ENCODE measurements at places on chromosomes 11 and 22. TPM values are rescaled to one million over a fixed set of nuclear protein-coding genes. Genes with fewer than 3 reads are reported as not detected.

OR51E2 gene
- 0.59 TPM for total RNA-seq

POU2AF1 gene
- total RNA-seq = not detected

MYO18B gene
- total RNA-seq = 3.6 TPM

CLTCL1 gene
- total RNA-seq = 34.4 TPM

CADM1 gene
- total RNA-seq = 8.4 TPM

GTF2H1 gene
- 78.1 TPM for total RNA-seq

NADSYN1 gene
- 100 TPM for total RNA-seq

CD6 gene
- not detected for total RNA-seq

RBMXL2 gene
- not detected for total RNA-seq

SDF2L1 gene
- total RNA-seq = 35.6 TPM

OR5T1 gene
- total RNA-seq = not detected

LGALS12 gene
- not detected for total RNA-seq

SAA1 gene
- not detected for total RNA-seq

SLC15A3 gene
- 4.0 TPM for total RNA-seq

SELENOH gene
- 113 TPM for total RNA-seq

C22orf31 gene
- not detected for total RNA-seq

OR8U1 gene
- not detected for total RNA-seq

OR2AG2 gene
- 0.28 TPM for total RNA-seq

ADORA2A gene
- total RNA-seq = 1.8 TPM

PHETA2 gene
- total RNA-seq = 15.7 TPM

PRG3 gene
- not detected for total RNA-seq

CRYBB1 gene
- total RNA-seq = not detected

CCDC81 gene
- 7.7 TPM for total RNA-seq

RCOR2 gene
- total RNA-seq = 4.0 TPM

ZFPL1 gene
- total RNA-seq = 23.5 TPM

YPEL4 gene
- total RNA-seq = 0.89 TPM

CNTF gene
- total RNA-seq = 3.1 TPM

Measured in smooth muscle cell of the umbilical artery (primary cell).